ENCODE measurements at places on chromosomes 1 and 21.

DNA sequence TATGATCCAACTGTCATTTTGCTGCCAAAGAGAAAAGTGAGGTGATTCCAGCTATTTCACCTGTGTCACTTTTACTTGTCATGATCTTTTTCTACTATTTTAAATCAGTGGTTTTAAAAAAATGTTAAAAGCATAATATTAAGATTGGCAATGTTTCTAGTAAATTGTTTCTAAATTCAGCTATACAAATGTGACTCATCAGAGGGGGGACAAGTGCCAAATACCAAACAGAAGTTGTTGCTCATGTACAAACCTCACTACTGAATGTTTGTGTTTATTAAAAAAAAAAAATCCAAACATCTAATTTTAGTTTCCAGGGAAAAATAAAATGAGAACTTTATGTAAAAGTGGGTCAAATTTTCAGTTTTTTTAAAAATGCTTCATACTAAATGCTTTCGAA is 346.2 kb upstream of the SNX7 start:
- no peak for DNase-seq

DNA sequence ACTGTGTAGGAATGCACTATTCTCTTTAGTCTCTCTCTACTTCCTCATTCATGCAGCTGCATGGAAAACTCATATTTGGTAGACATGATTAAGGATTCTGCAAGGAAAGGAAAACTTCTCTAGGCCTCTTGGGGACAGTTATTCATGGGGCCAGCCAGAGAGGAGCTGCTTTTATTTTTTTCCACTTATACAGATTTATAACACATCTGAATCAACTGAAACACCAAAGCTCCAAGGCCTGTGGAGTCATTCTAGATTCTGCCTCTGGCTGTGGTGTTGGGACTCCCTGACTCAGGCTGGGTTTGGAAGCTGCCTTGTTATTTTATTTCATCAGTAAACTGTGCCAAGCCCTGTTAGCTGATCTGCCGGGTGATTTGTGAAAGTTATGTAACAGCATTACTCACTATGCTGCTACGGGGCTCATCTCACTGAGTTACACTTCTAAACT is 83.9 kb upstream of the EDEM3 start:
- DNase-seq, result no peak

- DNase-seq, result no peak
These were observed 114.9 kb downstream of the VPS13D start for GRCh38 chr1:12344596-12345349.

DNA sequence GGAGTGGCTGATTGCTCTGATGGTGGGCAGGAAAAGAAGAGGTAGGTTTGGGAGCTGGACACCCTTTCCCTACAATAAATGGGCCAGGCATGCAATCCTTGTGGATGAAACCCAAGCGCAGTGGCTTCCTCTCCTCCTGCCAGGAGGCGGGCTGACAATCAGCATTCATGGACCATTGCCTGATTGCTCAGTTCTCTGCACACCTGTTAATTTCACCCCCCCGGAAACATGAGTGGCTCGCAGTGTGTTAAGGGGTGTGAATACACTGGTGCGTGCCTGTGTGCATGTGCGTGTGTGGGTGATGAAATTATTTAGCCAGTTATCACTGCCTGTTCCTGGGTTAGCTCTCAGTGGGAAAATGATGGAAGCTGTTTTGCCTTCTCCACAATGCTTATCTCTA is 310.7 kb downstream of the PCP4 start:
- DNase-seq, result no peak

- DNase-seq, result no peak
These were observed 1.2 kb downstream of the AGPAT3 start for GRCh38 chr21:43866260-43866629.

DNA sequence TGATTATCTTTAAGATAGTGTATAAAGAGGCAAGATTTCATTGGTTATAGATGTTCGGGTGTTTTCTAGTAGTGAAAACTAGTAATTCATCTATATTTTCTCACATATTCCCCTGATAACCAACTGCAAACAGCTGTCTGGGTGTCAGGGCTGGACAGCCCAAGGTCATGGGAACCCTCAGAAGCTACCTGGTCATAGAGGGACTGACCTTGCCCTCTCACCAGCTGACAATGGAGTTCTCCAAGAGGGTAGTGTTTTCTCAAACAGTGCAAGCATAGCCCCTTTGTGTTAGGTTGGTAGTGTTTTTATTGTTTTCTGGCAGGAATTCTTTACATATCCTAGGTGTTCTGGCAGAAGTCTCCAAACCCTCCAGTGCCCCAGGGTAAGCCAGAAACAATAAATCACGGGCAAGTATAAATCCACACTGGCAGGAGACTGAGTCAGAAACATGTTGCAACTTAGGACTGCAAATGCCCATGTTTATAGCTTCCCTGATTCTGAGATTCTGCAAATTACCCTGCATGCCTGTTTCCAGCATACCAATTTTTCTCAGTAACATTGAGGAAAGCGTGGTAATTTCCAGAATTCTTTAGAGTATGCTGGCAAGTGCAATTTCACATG is 82.8 kb upstream of the ATP1A1 start:
- DNase-seq, result no peak

- no peak for DNase-seq
These were observed 64.9 kb downstream of the TGFB2 start for GRCh38 chr1:218409946-218410510.

GRCh38 chr1:230555814-230556213 is 86.5 kb upstream of the COG2 start:
- no peak for DNase-seq
